ENCODE measurements at places on chromosomes 3 and 15.

GRCh38 chr3:170274641-170275040 is 52.4 kb downstream of the PRKCI start:
- no peak for DNase-seq

DNA sequence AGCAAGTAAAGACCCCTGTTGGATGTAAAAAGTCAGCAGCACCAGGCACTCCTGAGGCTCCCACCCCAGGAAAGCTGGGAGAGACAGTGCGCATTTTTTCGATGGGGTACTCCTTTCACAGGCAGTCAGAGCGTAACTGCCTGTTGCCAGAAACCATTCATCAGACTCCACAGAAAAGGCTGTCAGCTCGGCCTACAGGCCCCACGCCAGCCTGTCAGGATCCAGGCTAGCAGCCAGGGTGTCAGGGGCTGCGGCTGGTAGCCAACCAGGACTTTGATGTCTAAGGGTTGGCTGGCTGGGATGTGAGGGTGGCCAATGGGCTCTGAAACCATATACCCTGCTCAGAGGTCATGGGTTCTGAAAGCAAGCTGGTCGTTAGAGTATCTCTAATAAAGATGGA is 164.5 kb downstream of the WNT5A start:
- DNase-seq, result no peak

DNA sequence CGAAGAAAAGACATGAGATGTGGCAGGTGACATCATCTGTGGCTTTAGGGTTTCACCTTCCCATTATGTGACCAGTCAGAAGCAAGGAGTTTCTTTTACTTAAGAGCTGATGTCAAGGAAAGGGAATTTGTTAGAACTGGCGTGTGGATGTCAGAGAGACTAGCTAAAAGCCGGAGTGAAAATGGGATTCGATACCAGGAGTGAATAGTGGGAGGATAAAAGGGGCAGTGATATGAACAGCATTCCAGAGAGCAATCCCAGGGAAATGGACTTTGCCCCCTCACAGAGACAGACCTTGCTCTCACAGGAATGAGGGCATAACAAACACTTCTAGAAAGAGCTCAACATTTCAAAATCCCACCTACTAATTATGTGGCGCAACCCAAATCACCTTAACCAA is 5.9 kb upstream of the FMN1 start:
- DNase-seq, result no peak

- no peak for DNase-seq
Measured at GRCh38 chr15:68677996-68678395, 99.2 kb downstream of the CORO2B start.

- no peak for DNase-seq
Measured at GRCh38 chr3:354432-354831, 157.9 kb downstream of the CHL1 start.

Measured in stimulated activated CD4-positive, alpha-beta T cell treated with anti-CD3 and anti-CD28 coated beads, Interleukin-15, amount 100 ng/mL, for 1 hour (primary cell).